ENCODE measurements at places on chromosomes 1 and 21.

DNA sequence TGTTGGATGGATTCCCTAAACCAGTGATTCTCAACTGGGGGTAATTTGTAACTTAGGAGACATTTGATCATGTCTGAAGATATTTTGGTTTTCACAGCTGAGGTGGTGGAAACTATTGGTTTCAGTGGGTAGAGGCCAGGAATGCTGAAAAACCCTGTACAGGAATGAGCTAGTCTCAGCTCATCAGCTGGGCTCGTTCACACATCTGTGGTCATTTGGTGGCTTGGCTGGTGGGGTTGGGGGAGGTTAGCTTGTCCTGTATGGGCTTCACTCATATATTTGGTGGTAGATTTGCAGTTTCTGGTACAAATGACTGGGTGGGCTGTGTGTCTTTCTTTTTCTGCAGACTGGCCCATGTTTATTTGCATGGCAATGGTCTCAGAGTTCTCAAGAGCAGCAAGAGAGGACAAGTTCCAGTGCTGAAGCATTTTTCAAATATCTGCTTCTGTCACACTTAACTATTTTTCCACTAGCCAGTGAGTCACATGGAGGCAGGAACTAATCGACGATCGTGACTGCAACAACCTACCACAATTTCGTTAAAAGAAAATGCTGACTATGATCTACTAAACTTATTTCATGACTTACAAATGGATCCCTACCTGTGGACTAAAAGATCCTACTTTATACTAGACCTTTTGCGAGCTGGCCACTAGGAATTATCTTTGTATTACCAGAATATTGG is 321.7 kb upstream of the PLXNA2 start:
- DNase-seq: no peak

DNA sequence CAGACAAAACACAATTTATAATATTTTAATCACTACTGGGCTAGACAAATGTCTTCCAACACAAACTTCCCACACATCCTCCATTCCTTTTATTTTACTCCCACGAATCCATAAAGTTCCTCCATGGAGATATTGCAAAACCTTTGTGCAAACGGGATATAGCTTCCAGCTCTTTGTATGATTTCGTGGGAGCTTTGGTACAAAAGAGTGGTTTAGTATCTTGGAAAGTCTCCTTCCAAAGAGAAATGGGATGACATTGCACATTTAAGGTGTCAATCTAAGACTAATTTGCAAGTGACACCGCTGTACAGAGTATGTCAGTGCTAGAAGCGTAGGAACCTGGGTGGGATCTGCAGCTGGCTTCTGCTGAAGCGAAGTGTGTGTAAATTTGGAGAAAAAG is 455.2 kb upstream of the RUNX1 start:
- no peak for DNase-seq

- no peak for DNase-seq
These were observed 55.5 kb upstream of the TRIM67 start for GRCh38 chr1:231106347-231106746.

GRCh38 chr1:200388791-200389190 is 21.0 kb downstream of the ZNF281 start:
- no peak for DNase-seq

GRCh38 chr1:29506678-29507225 is 270.4 kb downstream of the PTPRU start:
- no peak for DNase-seq

- peak; percentile 89 for DNase-seq
These were observed 41.0 kb upstream of the LIN9 start for GRCh38 chr1:226349801-226350518.

GRCh38 chr1:101728029-101728428 is 268.7 kb downstream of the OLFM3 start:
- no peak for DNase-seq

DNA sequence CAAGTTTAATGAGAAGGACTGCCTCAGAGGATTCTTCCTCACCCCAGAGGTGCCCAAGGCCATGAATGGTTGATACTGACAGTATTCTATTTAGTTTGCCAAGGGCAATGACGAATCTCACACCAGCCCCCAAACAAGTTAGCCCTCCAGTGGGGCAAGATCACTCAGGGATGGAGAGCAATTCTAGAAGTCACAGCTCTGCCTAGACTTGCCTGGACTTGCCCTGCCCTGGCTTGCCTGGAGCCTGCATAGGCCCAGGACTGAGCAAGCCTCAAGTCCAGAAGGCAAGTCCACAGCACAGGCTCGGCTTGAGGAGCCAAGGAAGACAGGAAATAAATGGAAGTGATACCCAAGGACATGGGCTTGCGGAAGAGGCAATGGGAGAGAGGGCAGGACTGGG is 39.5 kb upstream of the RGS16 start:
- no peak for DNase-seq

DNA sequence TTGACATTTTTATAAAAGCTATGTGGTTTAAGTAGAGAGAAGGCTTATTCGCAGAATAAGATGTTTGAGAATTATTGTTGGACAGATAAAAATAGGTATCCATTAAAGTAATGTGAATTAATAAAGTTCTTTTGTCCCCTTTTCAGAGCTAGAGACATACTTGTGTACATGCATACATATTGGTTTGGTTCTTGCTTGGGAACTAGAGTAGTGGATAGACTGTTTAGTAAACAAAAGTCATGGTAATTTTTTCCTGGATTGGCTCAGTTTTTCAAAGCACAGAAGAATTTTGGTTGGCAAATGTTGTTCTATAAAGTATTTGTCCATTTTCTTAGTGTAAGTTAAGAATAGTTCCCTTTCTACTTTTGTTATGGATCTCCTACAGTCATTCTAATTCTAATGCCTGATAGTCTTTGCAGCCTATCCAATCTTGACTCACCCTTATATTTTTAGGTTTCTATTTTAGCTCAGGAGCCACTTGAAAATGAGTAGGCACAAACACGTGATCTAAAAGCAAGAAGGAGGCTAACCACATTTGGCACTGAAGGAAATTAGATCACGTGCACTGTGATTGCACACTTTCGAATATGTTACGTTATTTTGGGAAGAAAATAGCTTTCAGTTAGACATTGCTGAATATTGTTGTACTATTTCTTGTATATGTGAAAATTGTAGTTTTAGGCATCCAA is 47.0 kb downstream of the RABGAP1L start:
- peak; percentile 54 for DNase-seq

- no peak for DNase-seq
These were observed 514 bp downstream of the AGL start for GRCh38 chr1:99850459-99851291.

GRCh38 chr1:76433526-76433925 is 359.0 kb downstream of the ST6GALNAC3 start:
- no peak for DNase-seq

- DNase-seq: no peak
These were observed at the start of gene SMIM1 for GRCh38 chr1:3772715-3773571. Gene SMIM1 (plus strand): TSS chr1:3772749. CDS start chr1:3775374, 2,625 bp downstream.

- DNase-seq: no peak
These were observed 41.1 kb upstream of the RUNX3 start for GRCh38 chr1:24970926-24971875.

- DNase-seq: no peak
These were observed 502.0 kb downstream of the SMYD3 start for GRCh38 chr1:246005067-246005466.

- peak; percentile 0 for DNase-seq
These were observed 538.0 kb downstream of the LTN1 start for GRCh38 chr21:28454564-28455252.

DNA sequence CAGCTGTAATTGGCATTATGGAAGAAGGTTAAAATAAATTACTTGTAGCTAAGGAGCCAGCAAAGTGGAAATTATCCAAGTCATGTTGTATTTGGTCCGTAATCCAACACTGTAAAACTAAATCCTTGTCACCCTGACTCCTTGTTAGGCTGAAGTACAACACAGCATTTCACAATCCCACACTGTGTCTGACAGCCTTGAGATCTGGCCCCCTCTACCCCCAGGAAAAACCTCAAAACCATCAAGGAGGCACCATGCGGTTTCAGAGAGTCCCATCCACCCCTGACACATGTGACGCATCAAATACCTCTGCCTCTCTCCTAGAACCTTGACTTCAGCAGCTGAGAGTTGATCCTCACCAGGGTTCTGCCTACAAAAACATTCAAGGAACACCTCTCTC is 41.0 kb downstream of the LMX1A start:
- DNase-seq: no peak

DNA sequence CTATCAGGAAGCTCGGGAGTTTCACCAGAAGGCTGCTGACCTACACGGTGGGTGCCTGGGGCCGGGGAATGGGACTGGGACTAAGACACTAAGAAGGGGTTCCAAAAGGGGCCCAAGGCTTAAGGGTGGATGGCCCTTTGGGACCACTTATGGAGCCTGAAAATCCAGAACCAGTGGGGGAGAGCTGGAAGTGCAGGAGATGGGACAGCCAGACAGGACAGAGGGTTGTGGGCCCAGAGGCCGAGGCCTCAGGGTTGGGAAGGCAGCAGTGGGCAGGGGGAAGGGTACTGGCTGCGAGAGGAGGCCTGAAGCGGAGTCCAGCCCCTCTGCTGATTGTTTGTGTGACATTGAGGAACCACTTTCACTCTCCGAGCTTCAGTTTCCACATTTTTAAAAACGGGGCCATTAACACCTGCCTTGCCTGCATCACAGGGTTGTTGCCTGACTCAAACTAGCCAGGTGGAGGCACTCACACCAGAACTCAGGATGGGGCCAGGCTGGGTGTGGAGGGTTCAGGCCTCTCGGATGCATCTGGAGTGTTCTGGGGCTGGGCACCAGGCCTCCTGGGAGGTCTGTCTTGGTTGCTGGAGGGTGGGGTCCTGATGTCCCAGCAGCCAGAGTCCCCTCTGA is 3.0 kb downstream of the TTC24 start:
- DNase-seq: no peak

GRCh38 chr21:29671728-29672127 is 268.1 kb downstream of the GRIK1 start:
- peak; percentile 35 for DNase-seq

DNA sequence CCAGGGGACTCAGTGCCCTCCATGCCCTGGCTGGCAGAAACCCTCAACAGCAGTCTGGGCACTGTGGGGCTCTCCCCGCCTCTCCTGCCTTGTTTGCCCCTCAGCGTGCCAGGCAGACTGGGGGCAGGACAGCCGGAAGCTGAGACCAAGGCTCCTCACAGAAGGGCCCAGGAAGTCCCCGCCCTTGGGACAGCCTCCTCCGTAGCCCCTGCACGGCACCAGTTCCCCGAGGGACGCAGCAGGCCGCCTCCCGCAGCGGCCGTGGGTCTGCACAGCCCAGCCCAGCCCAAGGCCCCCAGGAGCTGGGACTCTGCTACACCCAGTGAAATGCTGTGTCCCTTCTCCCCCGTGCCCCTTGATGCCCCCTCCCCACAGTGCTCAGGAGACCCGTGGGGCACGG is 2.8 kb upstream of the TAS1R3 start:
- DNase-seq: no peak

GRCh38 chr1:195806060-195806459 is 802.2 kb downstream of the KCNT2 start:
- DNase-seq: no peak

GRCh38 chr21:36320421-36321324 is 676 bp downstream of the MORC3 start:
- DNase-seq: peak; percentile 44

GRCh38 chr1:210089855-210090254 is 142.7 kb upstream of the SERTAD4 start:
- no peak for DNase-seq

GRCh38 chr1:10101929-10102328 is 69.2 kb downstream of the UBE4B start:
- DNase-seq: no peak

- DNase-seq: no peak
These were observed 69.2 kb downstream of the LPGAT1 start for GRCh38 chr1:211761400-211761799.

DNA sequence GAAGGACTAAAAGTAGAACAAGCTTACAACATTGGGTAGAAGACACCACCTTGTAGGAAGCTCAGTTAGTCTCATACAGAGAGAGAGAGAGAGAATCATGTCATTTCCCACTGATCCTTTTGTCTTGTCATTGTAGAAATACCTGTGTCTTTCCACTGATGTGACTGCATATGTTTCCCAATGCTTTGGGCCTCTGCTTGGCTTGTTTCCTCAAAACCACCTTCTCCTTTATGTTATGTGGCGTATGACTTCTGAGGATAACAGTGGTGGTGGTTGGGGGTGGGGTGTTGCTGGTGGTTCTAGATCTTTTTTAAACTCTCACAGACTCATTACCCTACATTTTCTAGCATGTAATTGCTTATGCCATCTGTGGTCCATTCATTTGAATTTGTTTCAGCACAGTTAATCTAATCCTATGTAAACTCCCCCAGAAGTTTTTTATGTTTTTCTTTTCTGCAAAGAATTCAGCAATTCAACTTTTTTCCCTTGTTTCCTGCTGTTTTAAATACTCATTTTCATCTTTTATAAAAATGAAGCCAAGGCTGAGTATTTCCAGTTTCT is 9.3 kb downstream of the RGL1 start:
- DNase-seq: no peak

DNA sequence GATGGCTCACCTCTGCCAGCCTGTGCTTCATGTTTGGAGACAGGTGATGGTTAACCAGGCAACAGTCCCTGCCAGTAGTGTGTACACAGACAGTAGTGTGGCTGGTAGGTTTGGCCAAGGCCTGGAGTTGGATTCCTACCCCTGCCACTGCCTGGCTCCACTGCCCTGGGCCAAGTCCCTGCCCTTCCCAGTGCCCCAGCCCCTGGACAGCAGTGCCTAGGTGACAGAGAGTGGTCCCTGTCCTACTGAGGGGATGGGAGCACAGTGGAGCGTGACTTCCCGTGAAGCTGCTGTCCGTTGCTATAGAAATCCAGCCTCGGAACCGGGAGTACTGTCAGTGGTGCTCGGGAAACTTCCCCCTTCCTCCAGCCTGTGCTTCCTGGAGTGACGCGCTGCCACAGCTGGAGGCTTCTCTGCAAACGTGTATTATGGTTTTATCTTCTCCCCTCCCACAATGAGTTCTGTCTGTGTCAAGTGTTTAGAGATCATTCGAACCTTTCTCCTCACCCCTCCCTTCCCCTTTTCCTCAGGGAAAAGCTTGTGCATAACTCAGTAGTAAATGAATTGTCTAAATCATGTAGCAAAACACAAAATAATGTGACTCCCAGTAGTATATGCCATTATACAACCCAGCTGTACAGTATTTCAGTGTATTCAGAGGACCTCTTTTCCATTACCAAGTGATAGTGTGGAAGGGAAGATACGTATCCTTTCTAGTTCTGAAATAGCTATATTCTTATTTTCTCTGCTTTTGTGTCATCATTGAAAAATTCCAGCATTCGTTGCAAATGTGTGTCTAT is 73.4 kb downstream of the GALNT2 start:
- peak; percentile 74 for DNase-seq

GRCh38 chr21:18384771-18385170 is 18.8 kb downstream of the TMPRSS15 start:
- DNase-seq: peak; percentile 67

All from Kasumi-1 (cell line).